Neural cell (in vitro differentiated cells): ENCODE measurements at places on chromosomes 16 and 17. TPM values are rescaled to one million over a fixed set of nuclear protein-coding genes. Genes with fewer than 3 reads are reported as not detected.

The TTLL6 gene
- not detected in 2 replicates for polyA plus RNA-seq

The LDHD gene
- polyA plus RNA-seq: 0.18 TPM in 1 of 2 replicates, not detected in the other

The KCNJ2 gene
- 1.5 and 2.3 TPM in 2 replicates for polyA plus RNA-seq

The OTOP2 gene
- not detected in 2 replicates for polyA plus RNA-seq

The ZNF629 gene
- 10.4 and 14.1 TPM in 2 replicates for polyA plus RNA-seq

The NHLRC4 gene
- not detected in 2 replicates for polyA plus RNA-seq
